Midbrain (tissue), 1 donor: ENCODE measurements at places on chromosomes 4 and X.

- DNase-seq: no peak
Measured at GRCh38 chr4:108168671-108169523, at the start of gene LEF1. Gene LEF1, minus strand, starts transcription at chr4:108168932. Its CDS starts 1,165 bp downstream, at chr4:108167767.

DNA sequence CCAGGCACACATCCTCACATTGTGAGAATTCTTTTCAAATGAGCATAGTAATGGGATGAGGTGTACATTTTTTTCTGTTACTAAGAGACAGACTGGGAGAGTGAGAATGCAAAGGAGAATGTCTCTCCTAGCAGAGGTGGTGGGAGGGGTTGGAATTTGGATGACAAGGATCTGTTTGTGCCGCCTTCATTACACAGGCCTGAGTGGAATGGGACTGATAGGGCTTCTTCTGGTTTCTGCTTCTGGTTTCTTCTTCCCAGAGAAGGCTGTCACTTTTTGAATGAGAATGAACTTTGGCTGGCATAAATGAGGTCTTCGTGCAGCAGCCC is 55.4 kb downstream of the C4orf51 start:
- DNase-seq: no peak

GRCh38 chr4:168440442-168441264 is 39.6 kb downstream of the DDX60L start:
- no peak for DNase-seq

DNA sequence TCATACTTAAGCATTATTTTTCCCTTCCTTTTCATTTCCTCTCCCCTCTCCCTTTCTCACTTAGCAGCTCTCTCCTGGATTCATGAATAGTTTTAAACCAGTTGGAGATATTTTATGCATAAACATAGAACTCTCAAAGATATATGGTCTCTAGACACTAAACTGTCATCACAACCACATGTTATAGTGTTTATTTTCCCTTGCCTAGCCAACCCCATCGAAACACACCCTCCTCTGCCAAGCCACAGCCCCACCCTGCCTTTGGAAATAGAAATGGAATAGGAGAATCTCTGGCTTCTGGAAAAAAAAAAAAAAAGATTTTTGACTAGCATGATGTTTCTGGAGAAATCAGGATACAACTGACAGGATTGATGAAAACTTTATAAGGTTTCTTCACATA is 64.8 kb upstream of the RBPJ start:
- no peak for DNase-seq

- DNase-seq: no peak
Measured at GRCh38 chrX:131067846-131068745, 9.9 kb downstream of the ARHGAP36 start.
